ENCODE measurements at places on chromosomes 7 and 10.

- peak; percentile 84 for DNase-seq
Observed at GRCh38 chr10:97334370-97335175, at the start of gene FRAT2. TSS of gene FRAT2 (minus strand) at chr10:97334729. CDS start at chr10:97334572, 157 bp downstream.

GRCh38 chr10:94183666-94184264, 179.0 kb downstream of the NOC3L start:
- DNase-seq, result no peak

DNA sequence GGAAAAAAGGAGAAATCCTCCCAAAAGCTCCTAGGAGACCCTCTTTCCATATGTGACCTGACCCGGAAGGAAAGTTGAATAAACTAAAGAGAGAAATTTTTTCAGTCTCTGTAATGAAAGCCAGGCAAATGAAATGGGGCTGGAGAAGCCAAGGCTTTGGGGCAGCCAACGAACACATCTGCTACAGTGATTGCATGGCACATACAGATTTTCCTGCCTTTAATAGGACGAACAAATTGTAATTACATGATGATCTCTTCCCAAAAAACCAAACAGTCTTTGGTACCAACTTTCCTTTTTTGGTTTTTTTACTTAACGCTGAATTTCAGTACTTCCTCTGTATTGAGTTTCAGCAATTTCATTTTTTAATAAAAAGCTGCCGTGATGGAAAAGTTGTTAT, 23.5 kb upstream of the PTN start:
- no peak for DNase-seq

GRCh38 chr10:99593312-99593711, 26.9 kb downstream of the SLC25A28 start:
- no peak for DNase-seq

DNA sequence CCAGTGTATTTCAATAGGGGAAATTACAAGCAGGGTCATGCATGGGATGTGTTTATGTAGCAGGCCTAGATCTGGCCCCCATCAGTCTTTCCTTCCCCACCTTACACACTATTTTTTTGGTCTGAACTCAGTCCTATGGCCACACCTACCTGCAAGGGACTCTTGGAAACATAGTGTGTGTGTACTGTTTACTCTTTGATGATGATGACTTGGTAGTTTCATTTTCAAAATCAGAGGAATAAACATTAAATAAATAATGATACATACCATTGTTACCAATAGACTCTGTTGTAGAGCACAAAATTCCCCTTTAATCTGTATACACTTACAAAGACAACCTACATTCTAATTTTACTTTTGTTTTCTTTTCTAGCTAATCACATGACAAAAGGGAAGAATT, 191.0 kb downstream of the ZEB1 start:
- no peak for DNase-seq

DNA sequence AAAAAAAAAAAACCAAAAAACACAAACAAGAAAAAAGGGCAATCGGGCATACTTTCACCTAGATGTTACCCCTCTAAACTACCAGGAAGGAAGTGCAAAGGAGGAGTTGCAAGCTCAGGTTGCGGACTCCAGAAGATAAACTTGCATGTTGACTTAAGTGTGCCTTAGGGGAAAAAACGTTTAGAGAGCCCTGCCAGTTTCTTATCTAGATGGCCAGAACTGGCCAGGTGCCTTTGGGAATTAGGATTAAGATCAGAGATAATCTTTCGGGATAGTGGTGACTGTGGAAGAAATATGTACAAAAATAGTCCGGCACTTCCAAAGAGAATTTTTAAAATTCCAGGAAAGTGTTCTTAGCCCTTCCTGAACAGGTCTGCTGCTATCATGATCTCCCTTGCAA, 17.6 kb downstream of the EVX1 start:
- DNase-seq, result no peak

DNA sequence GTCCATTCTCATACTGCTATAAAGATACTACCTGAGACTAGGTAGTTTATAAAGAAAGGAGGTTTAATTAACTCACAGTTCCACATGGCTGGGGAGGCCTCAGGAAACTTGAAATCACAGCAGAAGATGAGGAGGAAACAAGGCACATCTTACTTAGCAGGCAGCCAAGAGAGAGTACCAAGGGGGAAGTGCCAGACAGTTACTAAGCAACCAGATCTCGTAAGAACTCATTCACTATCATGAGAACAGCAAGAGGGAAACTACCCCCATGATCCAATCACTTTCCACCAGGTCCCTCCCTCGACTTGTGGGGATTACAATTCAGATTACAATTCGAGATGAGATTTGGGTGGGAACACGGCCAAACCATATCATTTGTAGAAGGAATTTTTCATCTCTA, 36.3 kb downstream of the NHLRC2 start:
- DNase-seq, result no peak

DNA sequence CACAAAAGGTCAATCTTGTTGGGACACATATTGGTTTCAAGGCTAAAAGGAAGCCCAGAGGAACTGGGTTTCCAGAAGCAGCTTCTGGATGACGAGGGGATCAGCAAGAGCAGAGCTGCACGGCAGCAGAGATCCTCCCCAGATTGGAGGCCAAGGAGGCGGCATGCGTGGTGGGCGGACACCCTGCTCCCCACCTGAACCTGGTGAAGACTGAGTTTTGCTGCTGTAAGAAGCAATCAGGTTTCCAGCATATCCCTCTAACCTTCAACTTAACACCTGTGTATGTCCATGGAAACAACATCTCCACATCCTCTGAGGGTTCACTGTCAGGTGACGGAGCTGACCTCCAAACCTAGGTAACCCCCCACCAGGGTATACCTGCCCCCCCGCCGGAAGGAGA, 35.1 kb downstream of the SLIT1 start:
- no peak for DNase-seq

- peak; percentile 4 for DNase-seq
Observed at GRCh38 chr7:90595801-90596670, at the start of gene CDK14. TSS of gene CDK14 (plus strand) at chr7:90596321. CDS start at chr7:90596628, 307 bp downstream.

GRCh38 chr10:79259834-79260233, 87.4 kb upstream of the PPIF start:
- DNase-seq, result no peak

DNA sequence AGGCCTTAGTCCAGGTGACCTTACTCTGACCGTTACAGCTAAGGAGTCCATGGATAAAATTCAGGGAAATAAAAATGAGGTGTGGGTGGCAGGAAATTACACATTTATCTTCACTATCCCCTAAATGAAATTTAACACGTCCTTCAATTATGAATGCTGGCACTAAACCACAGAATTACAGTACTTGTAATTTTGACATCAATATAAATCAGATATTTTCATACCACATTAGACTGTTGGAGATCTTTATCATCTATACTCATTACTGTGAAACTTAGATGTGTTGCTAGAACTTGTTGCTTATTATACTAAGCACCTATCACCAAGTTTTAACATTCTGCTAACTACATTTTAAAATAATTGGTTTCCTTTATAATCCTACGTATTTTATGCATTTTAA, 51.1 kb downstream of the IGF2BP3 start:
- DNase-seq, result no peak

- no peak for DNase-seq
Observed at GRCh38 chr10:99530108-99531025, 2.4 kb upstream of the NKX2-3 start.

- DNase-seq, result peak; percentile 42
Observed at GRCh38 chr10:24556750-24557742, 166.6 kb downstream of the ARHGAP21 start.

DNA sequence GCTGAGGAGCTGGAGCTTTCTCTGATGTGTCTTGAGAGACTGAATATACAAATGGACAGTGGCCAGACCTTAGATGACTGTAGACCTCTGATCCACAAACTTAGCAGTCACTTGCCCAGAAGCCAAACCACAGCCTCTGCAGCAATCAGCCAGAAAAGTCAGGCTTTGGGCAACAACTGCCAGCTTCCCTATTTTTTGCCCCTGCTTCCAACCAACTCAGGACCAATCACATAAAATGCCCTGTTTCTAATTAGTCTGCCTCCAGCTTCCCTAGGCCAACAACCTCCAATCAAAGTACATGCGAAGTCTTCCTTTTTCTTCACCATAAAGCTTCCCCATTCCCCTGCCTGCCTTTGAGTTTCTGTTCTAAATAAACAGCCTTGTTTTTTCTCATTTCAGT, 37.8 kb upstream of the CACUL1 start:
- no peak for DNase-seq

GRCh38 chr7:139709485-139709884, 68.3 kb downstream of the HIPK2 start:
- DNase-seq, result no peak

- DNase-seq, result no peak
Observed at GRCh38 chr10:132723330-132723970, 62.5 kb downstream of the NKX6-2 start.

DNA sequence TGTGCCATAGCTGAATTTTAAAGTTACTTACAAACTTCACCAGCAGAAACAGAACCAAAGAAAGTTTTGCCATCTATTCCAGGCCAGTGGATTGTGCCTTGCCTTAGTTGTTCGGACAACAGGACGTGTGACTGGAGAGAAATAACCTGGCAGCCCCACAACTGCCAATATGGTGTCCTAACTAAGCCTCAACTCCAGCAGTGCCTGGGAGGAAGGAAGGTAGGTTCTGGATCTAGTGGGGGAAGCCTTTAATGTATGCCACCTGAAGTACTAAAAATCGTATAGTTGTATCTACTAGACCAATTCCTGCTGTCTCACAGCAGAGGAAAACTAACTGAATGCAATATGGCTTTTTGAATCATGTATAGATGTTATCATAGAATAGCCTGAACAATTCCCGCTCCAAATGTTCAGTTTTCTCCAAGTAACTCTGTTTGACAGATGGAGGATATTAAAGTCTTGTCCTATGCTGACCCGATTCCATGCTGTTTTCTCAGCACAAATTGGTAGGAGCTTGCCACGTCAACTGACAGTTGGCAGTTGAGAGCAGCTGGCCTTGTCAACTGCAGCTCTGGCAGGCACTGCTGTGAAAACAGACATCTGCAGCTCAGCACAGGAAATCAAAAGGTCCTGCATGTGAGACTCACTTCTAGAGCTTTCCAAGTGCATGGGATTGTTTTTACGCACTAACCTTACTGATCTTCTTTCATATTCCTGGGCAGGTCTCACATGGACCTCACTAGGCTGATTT, 84.5 kb upstream of the WNT16 start:
- no peak for DNase-seq
